Tibial nerve (tissue), 4 donors: ENCODE measurements at places on chromosomes 5 and 9. TPM values are rescaled to one million over a fixed set of nuclear protein-coding genes. Genes with fewer than 3 reads are reported as not detected.

- no peaks in the 10 kb centered on the region for H3K27me3 ChIP-seq
- no peaks in the 10 kb centered on the region for H3K36me3 ChIP-seq
- no peak for DNase-seq
- no peak overlapping the region for H3K27ac ChIP-seq
- no peaks in the 10 kb centered on the region for H3K4me1 ChIP-seq
- no peak overlapping the region for H3K4me3 ChIP-seq
These were observed 186.3 kb upstream of the EGFLAM start for GRCh38 chr5:38071831-38072694.

ZDHHC11 gene
- total RNA-seq: 1.7 TPM

WNK2 gene
- total RNA-seq: 3.8 TPM

DNA sequence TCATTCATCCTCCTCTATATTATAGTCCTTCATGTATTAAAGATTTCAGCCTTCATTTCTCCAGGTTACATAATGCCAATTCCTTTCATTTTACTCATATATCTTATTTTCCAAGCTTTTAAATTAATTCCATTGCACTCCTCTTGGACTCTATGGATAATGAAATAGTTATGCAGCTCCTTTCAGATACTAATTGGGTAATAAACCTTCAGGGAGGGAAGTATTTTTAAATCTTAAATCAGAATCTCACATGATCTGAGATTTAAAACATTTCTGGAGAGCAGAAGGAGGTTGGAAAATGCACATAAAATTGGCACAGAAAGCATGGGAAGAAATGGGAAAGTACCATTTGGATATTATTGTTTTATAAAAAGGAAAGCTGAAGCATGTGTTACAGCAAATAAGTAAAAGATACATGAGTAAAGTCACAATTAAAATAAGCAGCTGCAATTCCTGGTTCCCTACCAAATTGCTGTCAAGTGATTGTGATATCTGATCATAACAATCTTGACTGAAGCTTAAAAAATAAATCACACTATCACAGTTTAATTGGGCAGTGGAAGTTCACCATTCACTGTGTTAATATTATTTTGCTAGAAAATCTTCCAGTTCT, 257.9 kb upstream of the NREP start:
- H3K27ac ChIP-seq: no peak overlapping the region
- no peaks in the 10 kb centered on the region for H3K36me3 ChIP-seq
- H3K4me3 ChIP-seq: no peak overlapping the region
- DNase-seq: no peak

TNFSF15 gene
- total RNA-seq: 2.1 TPM

GRCh38 chr9:4905135-4905490, 80.0 kb upstream of the JAK2 start:
- no peaks in the 10 kb centered on the region for H3K36me3 ChIP-seq
- no peak overlapping the region for H3K4me3 ChIP-seq
- H3K27ac ChIP-seq: no peak overlapping the region
